ENCODE measurements at places on chromosomes 2 and 18.

- no peaks in the 10 kb centered on the region for H3K27me3 ChIP-seq
- H3K4me3 ChIP-seq = no peak overlapping the region
- H3K27ac ChIP-seq = no peak overlapping the region
- DNase-seq = no peak
Observed at GRCh38 chr18:67969458-67969857, 452.9 kb upstream of the DSEL start.

DNA sequence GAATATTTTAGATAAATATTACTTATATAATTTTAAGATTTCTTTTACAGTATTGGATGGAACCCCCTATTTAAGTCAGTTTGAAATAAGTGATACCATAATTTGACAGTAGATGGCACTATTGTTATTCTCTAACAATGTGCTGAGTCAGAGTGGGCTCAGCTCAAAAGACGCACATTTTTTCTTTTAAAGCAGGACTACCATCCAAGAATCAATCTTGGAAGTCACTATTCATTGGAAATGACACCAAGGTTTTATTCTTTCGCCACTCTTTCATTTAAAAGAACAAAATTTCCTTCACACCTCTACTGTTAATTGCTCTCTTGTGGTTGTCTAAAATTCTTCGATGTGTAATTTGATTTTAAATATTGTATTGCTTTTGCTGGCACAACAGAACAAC is 32.6 kb upstream of the SPAG16 start:
- no peaks in the 10 kb centered on the region for H3K36me3 ChIP-seq
- no peak for DNase-seq
- no peaks in the 10 kb centered on the region for H3K27me3 ChIP-seq
- H3K4me3 ChIP-seq = no peak overlapping the region
- no peaks in the 10 kb centered on the region for H3K4me1 ChIP-seq

DNA sequence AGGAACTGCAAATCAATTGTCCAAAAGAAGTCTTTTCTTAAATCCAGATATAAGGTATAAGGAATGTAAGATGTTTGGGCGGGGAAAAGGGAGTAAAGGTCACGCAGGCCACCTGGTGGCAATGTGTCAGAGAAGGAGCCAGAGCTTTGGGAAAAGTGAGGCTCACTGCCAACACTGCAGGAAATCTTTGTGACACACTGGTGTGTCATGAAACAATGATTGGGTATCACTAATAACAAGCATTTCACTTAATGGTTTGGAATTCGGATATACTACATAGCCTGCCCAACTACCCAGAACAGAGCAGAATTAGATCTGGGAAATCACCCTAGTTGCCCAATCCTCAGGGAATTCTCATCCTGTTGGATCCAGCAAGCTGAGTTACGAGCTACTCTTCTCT is 61.0 kb downstream of the RBMS1 start:
- H3K4me1 ChIP-seq = peaks cover 2% of the 10 kb centered on the region
- no peak overlapping the region for H3K27ac ChIP-seq
- no peak for DNase-seq
- no peaks in the 10 kb centered on the region for H3K36me3 ChIP-seq
- no peak overlapping the region for H3K4me3 ChIP-seq

DNA sequence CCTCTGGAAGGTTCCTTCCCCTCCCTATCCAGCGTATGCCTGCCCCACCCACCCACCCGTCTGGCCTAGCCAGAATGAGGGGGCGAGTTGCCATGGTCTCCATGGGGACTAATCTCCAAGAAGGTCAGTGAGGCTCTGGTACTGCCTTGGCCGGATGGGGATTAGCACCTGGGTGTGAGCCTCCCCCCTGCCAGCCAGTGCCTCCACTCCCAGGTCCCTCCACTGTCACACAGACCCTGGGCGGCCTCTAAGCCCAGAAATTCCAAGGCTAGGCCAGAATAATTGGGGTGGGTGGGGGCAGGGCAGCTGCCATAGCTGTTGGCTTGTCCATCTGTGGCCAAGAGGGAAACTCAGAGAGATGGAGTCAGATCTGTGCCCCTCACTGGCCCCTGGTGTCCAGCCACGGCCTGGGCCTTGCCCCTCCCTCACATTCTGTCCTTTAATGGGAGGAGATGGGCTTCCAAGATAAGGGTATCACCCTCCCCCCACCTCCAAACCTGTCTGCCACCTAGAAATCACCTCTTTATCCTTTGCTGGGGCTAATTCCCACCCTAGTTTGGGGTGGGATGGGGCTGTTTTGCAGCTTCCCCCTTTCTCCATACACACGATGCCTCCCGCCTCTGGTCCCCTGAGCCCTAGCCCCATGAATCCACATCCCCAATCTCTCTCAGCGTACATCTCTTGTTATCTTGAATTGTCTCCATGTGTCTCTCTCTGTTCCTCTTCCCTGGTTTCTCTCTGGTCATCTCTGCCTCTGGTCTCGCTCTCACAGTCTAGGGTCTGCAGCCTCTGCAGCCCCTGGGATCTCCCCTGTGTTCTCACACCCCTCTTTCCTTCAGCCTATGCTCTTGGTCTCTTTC is 6.0 kb upstream of the CRYBA2 start:
- no peak for DNase-seq
- no peaks in the 10 kb centered on the region for H3K36me3 ChIP-seq
- peaks cover 36% of the 10 kb centered on the region for H3K27me3 ChIP-seq
- no peak overlapping the region for H3K4me3 ChIP-seq
- H3K27ac ChIP-seq = no peak overlapping the region
- H3K4me1 ChIP-seq = peaks cover 25% of the 10 kb centered on the region

DNA sequence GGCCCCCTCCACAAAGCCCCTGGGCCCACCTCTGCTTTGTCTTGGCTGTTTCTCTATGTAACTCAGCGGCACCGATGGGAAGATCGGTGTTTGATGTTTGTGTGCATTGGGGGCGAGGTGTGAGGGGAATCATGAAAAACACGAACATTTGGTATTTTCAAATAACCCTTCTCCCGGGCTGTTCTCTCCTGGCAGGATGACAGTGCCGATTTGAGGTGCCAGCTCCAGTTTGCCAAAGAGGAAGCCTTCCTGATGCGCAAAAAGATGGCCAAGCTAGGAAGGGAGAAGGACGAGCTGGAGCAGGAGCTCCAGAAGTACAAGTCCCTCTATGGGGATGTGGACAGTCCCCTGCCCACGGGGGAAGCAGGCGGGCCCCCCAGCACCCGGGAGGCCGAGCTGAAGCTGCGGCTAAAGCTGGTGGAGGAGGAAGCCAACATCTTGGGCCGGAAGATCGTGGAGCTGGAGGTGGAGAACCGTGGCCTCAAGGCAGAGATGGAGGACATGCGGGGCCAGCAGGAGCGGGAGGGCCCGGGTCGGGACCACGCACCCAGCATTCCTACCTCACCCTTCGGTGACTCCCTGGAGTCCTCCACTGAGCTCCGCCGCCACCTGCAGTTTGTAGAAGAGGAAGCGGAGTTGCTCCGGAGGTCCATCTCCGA is 78.1 kb downstream of the MTCL1 start:
- H3K4me1 ChIP-seq = no peaks in the 10 kb centered on the region
- no peak overlapping the region for H3K27ac ChIP-seq
- no peak overlapping the region for H3K4me3 ChIP-seq
- H3K27me3 ChIP-seq = no peaks in the 10 kb centered on the region
- DNase-seq = no peak

GRCh38 chr2:1827686-1828085 is 83.4 kb upstream of the PXDN start:
- H3K4me3 ChIP-seq = peak overlapping the region; percentile 65
- no peaks in the 10 kb centered on the region for H3K27me3 ChIP-seq
- H3K4me1 ChIP-seq = peaks cover 19% of the 10 kb centered on the region
- peak overlapping the region; percentile 94 for H3K27ac ChIP-seq

DNA sequence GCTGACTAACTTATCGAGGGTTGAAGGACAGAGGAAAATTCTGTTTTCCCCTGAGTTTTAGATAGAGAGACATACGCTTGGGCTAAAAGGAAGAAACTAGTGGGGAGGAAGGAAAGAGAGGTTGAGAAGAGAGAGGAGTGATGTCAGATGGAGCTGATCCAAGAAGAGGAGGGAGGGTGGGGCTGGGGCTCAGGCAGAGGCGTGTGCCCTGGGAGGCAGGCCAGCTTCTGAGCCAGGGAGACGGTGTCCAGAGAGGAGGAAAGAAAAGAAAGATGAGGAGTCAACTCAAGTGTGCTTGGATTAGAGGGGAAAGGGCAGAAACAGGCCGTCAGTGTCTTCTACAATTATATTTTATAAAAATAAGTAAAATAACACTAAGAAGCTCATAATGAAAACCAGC is 56.2 kb downstream of the EMILIN2 start:
- H3K4me3 ChIP-seq = no peak overlapping the region
- H3K36me3 ChIP-seq = no peaks in the 10 kb centered on the region
- peak; percentile 75 for DNase-seq

DNA sequence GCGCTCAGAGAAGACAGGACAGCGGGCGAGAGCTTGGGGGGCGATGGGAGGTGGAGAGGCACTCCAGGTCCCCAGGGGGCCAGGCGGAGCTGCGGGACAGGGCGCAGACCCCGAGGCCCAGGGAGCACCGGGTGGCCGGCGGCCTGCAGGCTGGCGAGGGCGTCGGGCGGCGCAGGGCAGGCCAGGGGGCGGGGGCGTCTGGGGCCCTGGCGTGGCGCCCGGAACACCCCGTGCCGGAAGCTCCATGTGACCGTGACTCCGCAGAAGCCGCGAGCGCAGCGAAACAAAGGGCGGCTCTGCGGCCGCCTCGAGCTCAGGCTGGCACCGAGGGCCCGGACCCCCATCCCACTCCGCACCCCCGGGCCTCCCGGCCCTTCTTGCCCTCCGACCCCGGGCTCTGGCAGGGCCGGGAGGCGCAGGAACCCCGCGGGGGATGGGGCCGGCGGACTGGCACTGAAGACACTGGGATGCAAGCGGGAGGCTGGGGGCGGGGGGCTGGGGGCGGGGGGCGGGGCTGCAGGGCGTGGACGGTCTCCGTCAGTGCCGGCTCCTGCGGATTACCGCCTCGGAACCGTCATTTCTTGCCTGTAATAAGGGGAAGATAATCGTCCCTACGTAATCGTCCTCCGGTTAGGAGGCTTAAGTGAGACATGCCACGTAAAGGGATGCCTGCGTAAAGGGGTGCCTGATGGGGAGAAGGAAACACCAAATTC is 19.1 kb downstream of the SH2D6 start:
- H3K27ac ChIP-seq = peak overlapping the region; percentile 89
- peaks cover 23% of the 10 kb centered on the region for H3K4me1 ChIP-seq
- H3K27me3 ChIP-seq = no peaks in the 10 kb centered on the region
- peak; percentile 58 for DNase-seq
- H3K4me3 ChIP-seq = peak overlapping the region; percentile 63

DNA sequence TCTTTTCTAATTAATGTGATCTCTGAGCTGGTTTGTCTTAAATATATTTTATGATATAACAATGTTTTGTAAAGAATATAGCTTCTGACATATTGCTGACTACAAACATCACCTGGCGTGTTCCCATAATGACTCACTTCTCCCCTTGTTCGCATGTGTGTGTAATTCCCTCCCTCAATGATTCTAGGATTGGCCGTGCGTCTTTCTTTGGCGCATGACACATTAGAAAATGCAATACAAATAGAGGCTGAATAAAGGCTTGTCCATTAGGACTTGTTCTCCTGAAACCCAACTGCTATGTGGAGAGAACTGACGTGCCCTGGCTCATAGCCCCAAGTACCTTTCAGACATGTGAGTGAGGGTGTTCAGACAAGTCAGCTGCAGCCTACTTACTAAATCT is 159.7 kb upstream of the CDH20 start:
- no peak overlapping the region for H3K27ac ChIP-seq
- H3K27me3 ChIP-seq = no peaks in the 10 kb centered on the region
- H3K36me3 ChIP-seq = no peaks in the 10 kb centered on the region
- no peaks in the 10 kb centered on the region for H3K4me1 ChIP-seq

GRCh38 chr2:160292225-160292624 is 92.2 kb upstream of the ITGB6 start:
- H3K4me3 ChIP-seq = no peak overlapping the region
- no peaks in the 10 kb centered on the region for H3K27me3 ChIP-seq
- peaks cover 3% of the 10 kb centered on the region for H3K4me1 ChIP-seq
- peaks cover 4% of the 10 kb centered on the region for H3K36me3 ChIP-seq
- H3K27ac ChIP-seq = no peak overlapping the region

DNA sequence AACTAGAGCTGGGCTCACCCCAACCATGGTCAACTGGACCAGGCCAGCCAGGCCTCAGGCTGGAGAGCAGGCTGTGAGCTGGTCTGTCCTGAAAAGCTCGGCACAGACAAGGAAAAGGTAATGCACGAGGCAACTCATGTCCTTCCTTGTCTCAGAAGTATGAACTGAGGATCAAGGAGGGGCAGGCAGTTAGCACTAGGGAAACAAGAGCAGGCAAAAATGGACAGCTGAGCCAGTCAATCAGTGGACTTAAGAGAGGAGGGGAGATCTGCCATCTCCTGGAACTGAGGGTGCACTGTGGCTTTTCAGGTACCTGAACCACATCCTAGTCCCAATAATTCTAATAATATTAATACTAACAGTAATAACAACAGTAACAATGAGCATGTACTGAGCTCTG is 20.6 kb upstream of the WIPF1 start:
- H3K4me1 ChIP-seq = peaks cover 44% of the 10 kb centered on the region
- no peaks in the 10 kb centered on the region for H3K36me3 ChIP-seq
- peak overlapping the region; percentile 81 for H3K27ac ChIP-seq
- H3K4me3 ChIP-seq = no peak overlapping the region
- no peaks in the 10 kb centered on the region for H3K27me3 ChIP-seq

GRCh38 chr18:34159691-34160185 is 65.0 kb downstream of the NOL4 start:
- H3K4me3 ChIP-seq = no peak overlapping the region
- H3K27ac ChIP-seq = no peak overlapping the region
- H3K36me3 ChIP-seq = no peaks in the 10 kb centered on the region
- no peaks in the 10 kb centered on the region for H3K4me1 ChIP-seq

GRCh38 chr2:200930947-200931626 is 32.4 kb downstream of the ORC2 start:
- no peaks in the 10 kb centered on the region for H3K27me3 ChIP-seq
- peaks cover 50% of the 10 kb centered on the region for H3K36me3 ChIP-seq
- H3K4me1 ChIP-seq = no peaks in the 10 kb centered on the region
- no peak overlapping the region for H3K4me3 ChIP-seq
- H3K27ac ChIP-seq = no peak overlapping the region
- DNase-seq = no peak

GRCh38 chr2:229909090-229909489 is 12.7 kb downstream of the TRIP12 start:
- H3K27ac ChIP-seq = no peak overlapping the region
- no peak for DNase-seq
- no peaks in the 10 kb centered on the region for H3K4me1 ChIP-seq
- no peak overlapping the region for H3K4me3 ChIP-seq
- no peaks in the 10 kb centered on the region for H3K27me3 ChIP-seq

GRCh38 chr2:13504808-13505207 is 788.1 kb downstream of the TRIB2 start:
- H3K36me3 ChIP-seq = no peaks in the 10 kb centered on the region
- H3K4me3 ChIP-seq = no peak overlapping the region
- DNase-seq = no peak
- no peaks in the 10 kb centered on the region for H3K4me1 ChIP-seq

- no peaks in the 10 kb centered on the region for H3K36me3 ChIP-seq
- H3K27me3 ChIP-seq = no peaks in the 10 kb centered on the region
- DNase-seq = no peak
- peak overlapping the region; percentile 65 for H3K27ac ChIP-seq
- peaks cover 25% of the 10 kb centered on the region for H3K4me1 ChIP-seq
Observed at GRCh38 chr2:237327175-237327950, 86.6 kb downstream of the COL6A3 start.

GRCh38 chr2:145546091-145546490 is 1026.2 kb upstream of the ZEB2 start:
- no peaks in the 10 kb centered on the region for H3K27me3 ChIP-seq
- no peaks in the 10 kb centered on the region for H3K36me3 ChIP-seq
- H3K27ac ChIP-seq = no peak overlapping the region
- no peak overlapping the region for H3K4me3 ChIP-seq
- DNase-seq = no peak
- H3K4me1 ChIP-seq = no peaks in the 10 kb centered on the region

GRCh38 chr2:9306911-9307310 is 100.3 kb downstream of the ASAP2 start:
- peaks cover 10% of the 10 kb centered on the region for H3K4me1 ChIP-seq
- no peaks in the 10 kb centered on the region for H3K27me3 ChIP-seq
- H3K27ac ChIP-seq = peak overlapping the region; percentile 80
- DNase-seq = no peak
- H3K36me3 ChIP-seq = no peaks in the 10 kb centered on the region

Measured in ascending aorta (tissue), 2 donors.